ENCODE measurements at places on chromosomes 5 and 9.

GRCh38 chr5:9622971-9623421 is 7.2 kb downstream of the TAS2R1 start:
- DNase-seq: no peak

DNA sequence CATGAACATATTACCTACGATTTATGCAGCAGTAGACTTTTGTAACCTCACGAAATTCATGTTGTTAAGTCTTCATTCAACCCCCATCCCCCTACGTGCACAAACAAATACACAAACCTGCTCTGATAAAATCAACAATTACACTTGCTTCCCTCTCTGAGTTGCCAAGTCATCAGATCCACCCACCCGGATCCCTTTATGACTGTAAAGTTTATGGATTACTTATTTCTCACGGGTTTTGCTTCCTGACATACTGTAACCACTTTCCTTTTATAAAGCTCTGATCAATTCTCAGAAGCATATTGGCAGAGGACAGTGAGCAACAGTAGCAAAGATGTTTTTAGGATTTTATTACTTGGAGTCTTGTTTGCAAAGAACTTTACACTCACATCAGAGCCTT is 70.5 kb downstream of the MLLT3 start:
- DNase-seq: no peak

GRCh38 chr9:117095081-117095480 is 319.8 kb downstream of the ASTN2 start:
- DNase-seq: no peak

DNA sequence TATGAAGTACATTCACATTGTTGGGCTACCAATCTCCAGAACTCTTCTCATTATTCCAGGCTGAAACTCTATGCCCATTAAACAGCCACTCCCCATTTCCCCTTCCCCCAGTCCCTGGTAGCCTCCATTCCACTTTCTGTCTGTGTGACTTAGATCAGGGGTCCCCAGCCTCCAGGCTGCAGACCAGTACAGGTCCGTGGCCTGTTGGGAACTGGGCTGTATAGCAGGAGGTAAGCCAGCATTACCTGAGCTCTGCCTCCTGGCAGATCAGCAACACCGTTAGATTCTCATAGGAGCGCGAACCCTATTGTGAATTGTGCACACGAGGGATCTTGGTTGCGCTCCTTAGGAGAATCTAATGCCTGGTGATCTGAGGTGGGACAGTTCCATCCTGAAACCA is 23.1 kb downstream of the ZNF618 start:
- no peak for DNase-seq
